ENCODE measurements at places on chromosomes 2 and 18. TPM values are rescaled to one million over a fixed set of nuclear protein-coding genes. Genes with fewer than 3 reads are reported as not detected.

Gene CTLA4
- total RNA-seq, result 0.54 TPM

Gene SPR
- total RNA-seq, result 0.29 TPM

Gene CKAP2L
- 1.2 TPM for total RNA-seq

Gene GAL3ST2
- total RNA-seq, result not detected

Gene IL1F10
- total RNA-seq, result not detected

Gene GPR35
- 1.6 TPM for total RNA-seq

Gene SP9
- total RNA-seq, result not detected

Data from activated B cell treated with CpG ODN at 0.5 μM for 24 hours (primary cell).